ENCODE measurements at places on chromosomes 12 and 14. TPM values are rescaled to one million over a fixed set of nuclear protein-coding genes. Genes with fewer than 3 reads are reported as not detected.

- DNase-seq, result no peak
Observed at GRCh38 chr14:59570122-59570521, 6.5 kb downstream of the CCDC175 start.

DNA sequence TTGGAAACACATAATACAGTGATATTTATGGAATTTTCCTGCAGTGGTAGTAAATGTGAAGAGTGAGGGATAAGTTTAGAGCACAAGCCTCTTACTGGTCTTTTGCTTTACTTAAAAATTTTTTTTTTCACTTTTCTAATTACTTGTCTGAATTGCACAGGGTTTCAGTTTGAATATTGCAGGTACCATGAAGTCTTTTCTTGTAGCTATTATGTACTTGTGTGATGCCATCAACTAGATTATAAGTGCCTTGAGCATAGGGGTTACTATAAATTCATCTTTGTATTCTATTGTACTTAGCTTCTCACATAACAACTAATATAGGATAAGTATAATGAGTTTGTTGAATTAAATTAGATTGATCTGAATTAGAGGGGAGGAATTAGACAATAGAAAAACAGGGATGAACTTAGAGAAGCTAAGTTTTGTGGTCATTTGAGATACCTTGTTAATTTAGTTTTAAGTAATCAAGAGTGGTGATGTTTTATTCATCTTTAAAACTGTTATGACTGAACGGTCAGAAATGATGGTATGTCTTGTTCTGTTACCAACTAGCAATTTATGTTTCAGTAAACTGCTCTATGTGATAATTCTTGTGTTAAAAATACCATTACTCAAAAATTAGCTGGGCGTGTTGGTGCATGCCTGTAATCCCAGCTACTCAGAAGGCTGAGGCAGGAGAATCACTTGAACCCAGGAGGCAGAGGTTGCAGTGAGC lies 42.1 kb downstream of the CCDC91 start:
- no peak for DNase-seq

GRCh38 chr12:85156569-85156968 lies 120.4 kb downstream of the LRRIQ1 start:
- DNase-seq, result no peak

DNA sequence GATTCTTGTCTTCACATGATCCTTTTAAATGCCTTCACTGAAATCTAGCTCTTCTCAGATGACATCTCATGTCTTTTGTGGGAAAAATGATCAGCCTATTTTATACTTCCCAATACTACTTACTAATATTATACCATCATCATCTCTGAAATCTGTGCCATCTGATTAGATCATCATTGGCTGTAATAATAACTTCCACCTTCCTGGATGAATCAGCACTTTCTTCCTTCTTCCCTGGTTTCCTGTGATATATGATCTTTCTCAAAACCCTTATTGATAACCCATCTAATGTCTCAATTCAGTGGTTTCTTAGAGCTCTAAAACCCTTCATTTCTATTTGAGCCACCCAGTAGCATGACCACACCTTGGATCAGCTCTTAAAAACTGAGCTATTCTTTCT lies 30.9 kb downstream of the GPR137C start:
- DNase-seq, result no peak

GRCh38 chr14:28661171-28661772 lies 105.3 kb upstream of the FOXG1 start:
- DNase-seq, result no peak

GRCh38 chr12:74538491-74539258 lies 1.0 kb downstream of the ATXN7L3B start:
- DNase-seq, result no peak

Gene TSPAN19
- not detected for total RNA-seq

Gene DEPDC4
- total RNA-seq, result 0.72 TPM

DNA sequence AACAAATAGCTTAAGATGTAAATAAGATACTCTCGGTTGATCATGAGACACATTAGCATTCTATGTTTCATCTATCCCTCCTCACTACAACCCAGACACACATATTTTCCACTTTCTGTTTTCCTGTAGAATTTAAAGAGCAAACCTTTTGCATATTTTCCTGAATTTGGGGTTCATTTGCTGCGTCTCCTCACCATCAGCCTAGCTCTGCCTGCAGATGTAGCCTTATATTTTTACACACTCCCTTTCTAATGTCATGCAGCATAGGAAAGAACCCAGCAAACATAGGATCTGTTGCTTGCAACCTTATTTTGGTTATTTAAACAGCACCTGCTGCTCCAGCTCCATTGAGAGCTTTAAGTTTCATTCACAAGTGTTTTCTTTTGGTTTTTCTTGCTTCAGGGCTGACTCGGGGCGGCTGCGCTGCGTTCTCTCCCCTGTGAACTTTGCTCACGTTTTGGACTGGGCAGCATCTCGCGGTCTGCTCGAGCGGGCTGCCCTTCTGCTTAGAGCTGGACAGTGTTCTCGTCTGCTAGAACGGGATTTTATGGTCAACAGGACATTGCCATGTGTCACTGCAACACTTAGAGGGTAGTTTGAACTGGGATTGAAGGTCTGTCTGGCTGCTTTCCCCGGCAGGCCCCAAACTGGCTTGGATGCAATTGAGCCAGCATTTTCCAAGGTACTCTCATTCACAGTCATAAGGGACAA lies 57.8 kb upstream of the VRK1 start:
- no peak for DNase-seq

GRCh38 chr14:98136012-98136789 lies 1135.8 kb downstream of the BCL11B start:
- no peak for DNase-seq

DNA sequence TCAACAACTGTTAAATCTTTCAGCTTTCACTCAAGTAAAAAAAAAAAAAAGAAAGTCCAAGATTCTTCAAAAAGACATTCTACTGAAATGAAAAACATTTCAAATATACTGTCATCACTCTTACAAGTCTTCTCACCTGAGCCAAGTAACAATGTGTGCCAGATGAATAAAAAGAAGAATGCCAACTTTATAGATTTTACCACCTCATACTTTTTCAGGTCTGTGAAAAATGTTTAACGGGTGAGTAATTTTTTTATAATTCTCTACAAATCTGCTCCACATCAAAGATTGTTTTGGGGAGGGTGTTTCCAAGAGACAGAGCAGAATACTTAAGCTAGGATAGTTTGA lies 181.0 kb upstream of the BMP4 start:
- DNase-seq, result no peak

DNA sequence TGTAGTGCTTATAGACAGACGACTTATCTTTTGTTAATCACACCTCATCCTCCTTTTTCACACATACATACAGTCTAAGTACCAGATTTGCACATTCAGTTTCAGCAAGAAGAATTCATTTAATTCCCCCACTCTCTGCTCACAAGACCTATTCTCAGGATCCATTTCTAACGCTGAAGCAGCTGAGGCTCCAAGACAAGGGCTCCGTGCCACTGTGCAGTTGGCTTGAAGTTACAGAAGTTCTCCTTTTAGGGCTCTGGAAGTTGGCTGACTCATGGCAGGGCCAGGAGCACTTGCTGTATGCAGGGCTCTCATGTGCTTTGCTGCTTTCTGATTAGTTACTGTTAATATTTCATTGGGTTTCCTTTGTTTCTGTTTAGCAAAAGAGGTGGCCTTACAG lies 1566.9 kb upstream of the TMEM132C start:
- no peak for DNase-seq

GRCh38 chr14:52610187-52610586 lies 57.6 kb downstream of the GPR137C start:
- DNase-seq, result no peak

GRCh38 chr12:46814143-46814542 lies 11.7 kb downstream of the SLC38A4 start:
- DNase-seq, result no peak

DNA sequence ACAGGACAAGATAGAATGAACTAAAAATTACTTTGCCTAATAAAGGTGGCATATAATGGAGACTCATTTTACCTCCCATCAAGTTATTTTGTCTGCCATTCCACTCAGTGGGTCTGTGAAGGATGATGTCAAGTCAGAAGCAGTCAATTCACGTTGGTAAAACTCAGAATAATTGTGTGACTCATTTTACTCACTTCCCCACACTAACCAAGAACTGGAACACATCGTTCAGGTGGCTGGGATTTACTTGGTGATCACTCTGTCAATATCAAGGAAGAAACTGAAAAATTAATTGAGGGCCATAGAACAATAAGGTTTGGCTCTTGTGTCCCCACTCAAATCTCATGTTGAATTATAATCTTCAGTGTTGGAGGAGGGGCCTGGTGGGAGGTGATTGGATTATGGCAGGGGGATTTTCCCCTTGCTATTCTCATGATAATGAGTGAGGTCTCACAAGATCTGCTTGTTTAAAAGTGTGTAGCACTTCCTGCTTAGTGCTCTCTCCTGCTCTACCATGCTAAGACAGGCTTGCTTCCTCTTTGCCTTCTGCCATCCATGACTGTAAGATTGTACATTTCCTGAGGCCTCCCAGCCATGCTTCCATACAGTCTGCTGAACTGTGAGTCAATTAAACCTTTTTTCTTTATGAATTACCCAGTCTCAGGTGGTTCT lies 35.7 kb upstream of the GTF2A1 start:
- no peak for DNase-seq

GRCh38 chr14:81535396-81536164 lies 1.9 kb upstream of the SEL1L start:
- DNase-seq, result no peak

Gene MYH6
- total RNA-seq, result not detected

Gene RERGL
- 2.1 TPM for total RNA-seq

DNA sequence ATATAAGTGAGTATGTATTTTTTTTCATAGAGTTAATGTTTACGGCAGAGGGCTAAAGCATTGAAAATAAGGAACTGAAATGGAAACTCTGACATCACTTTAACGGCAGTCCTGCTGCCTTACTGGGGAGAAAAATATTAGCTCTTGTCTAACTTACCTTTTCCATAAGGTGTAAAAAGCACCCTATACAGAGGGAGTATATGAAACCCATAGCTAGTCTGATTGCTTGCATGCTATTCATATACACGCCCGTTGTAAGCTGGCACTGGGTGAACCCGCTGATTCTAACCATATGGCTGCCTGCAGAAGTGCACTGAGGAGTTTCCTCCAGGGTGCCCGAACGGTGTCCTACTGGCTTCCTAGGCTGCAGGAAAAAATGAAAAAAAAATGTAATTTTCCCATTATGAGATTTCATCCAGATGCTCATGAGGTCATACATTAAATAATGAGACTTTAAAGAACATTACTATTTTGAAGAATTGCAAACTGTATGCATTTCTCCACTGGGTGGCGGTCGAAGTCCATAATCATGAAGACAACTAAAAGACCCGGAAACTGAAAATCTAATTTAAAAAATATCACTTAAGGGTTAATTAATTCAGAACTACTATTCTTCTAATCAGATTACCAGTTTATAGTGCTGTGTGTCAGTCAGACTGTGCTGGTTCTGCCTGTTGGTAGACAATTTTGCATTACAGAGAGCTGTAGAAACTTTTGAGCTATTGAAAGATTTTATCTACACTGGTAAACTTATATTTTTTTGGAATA lies 144.7 kb downstream of the ALX1 start:
- DNase-seq, result no peak

DNA sequence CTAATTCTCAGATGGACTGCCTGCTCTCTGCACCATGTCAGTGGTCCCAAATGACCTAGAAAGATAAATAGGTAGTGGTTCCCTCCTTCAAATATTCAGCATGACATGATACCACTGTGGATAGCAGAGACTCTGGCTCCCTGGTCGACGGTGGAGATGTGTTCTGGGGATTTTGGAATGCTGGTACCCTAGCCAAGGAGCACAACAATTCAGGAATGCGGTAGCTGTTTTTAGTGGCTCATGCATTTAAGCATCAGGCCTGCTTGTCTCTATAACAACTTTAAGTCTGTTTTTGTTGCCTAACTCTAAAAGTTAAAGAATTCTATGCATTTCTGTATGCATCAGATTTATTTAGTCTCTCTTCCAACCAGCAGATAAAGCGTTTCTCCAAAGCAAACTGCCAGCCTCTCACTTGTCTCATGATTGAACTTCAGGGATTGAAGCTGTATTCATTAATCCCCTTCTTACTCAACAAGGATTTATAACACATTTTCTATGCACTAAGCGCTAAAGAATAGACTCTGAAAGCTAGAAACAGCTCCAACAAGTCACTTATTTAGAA lies 164.9 kb upstream of the BMP4 start:
- DNase-seq, result no peak

DNA sequence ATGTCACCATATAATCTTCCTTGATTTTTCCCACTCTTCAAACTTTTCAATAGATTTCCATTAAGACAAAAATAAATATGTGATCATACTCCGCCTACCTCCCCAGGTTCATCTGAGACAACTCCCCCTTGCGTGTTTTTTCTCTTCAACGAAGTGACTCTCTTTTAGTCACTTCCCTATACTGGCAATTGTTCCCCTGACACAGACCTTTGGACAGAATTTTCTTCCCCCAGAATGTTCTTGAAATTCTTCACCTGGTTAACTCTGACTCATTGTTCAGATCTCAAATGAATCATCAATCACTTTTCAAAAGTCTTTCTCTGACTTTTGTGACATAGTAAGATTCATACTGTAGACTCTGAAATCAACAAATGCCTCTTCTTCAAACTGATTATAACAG lies 727.3 kb upstream of the LMO3 start:
- no peak for DNase-seq

DNA sequence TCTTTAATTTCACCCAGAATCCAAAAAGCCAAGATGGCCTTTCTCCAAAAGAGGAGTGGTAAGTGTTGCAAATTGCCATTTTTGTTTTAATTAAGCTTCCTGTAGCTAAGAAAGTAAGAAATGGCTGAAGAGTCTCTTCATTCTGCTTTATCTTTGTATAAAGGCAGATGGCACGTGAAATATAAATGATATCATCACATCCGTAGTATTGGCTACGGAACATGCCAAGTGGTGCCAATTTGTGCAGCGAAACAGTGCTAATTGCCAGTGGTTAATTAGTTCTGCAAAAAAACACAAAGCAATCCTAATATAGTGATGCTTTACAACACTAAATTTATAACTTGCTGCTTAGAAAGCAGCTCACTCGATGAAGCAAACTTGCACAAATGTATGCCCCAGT lies 29.4 kb downstream of the PLEKHG7 start:
- DNase-seq, result no peak

GRCh38 chr14:24418492-24418873 lies 11.0 kb downstream of the CBLN3 start:
- DNase-seq, result no peak

Gene SLCO1B1
- not detected for total RNA-seq

GRCh38 chr12:28486521-28486920 lies 296.3 kb downstream of the CCDC91 start:
- no peak for DNase-seq

DNA sequence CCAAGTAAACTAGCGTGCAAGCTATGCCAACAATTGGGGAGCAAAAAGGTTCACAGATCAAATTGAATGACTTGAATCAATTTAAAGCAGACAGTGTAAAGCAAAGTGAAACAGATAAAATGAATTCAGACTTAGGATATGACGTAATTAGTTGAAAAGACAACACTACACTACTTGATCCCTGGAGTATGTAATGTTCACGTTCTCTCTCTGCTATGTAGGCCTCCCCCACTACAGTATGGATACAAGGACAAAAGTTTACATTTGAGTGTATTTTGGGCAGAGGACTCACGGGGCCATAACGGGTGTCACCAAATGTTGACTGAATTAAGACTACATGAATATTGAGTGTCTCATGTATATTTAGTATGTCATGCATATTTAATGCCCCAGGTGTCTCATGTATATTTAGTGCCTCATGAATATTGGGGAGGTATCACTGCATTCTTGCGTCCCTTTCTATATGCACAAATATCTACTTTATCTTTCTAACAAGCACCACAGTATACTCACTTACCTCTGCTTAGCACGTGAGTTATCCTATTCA lies 44.5 kb downstream of the RERGL start:
- DNase-seq, result no peak
